Neural progenitor cell (in vitro differentiated cells): ENCODE measurements at places on chromosomes 6 and 20.

GRCh38 chr20:3093861-3094361 lies 9.4 kb upstream of the AVP start:
- DNase-seq, result no peak

DNA sequence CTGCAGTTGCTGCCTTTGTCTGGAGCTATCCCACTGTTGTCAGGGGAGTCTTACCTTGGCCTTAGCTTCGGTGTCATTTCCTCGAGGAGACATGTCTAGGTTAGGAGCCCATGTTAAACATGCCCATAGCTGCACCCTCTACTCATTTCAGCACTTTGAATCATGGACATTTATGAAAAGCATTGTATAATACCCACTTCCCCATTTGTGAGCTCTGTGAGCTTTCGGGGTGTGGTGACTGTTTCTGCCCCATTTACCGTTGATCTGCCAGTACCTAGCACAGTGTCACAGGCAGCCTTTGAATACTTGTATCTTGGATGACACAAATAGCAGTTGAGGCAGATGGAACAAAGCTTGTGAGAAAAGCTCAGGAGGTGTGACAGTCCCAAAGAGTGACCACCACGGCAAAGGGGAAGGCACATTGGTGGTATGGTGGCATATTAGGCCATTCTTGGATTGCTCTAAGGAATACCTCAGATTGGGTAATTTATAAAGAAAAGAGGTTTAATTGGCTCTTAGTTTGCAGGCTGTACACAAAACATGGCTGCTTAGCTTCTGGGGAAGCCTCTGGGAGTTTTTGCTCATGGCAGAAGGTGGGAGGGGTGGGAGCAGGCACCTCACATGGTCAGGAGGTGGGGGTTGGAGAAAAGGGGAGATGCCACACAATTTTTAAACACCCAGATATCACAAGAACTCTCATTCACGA lies 42.0 kb downstream of the JARID2 start:
- DNase-seq, result no peak

DNA sequence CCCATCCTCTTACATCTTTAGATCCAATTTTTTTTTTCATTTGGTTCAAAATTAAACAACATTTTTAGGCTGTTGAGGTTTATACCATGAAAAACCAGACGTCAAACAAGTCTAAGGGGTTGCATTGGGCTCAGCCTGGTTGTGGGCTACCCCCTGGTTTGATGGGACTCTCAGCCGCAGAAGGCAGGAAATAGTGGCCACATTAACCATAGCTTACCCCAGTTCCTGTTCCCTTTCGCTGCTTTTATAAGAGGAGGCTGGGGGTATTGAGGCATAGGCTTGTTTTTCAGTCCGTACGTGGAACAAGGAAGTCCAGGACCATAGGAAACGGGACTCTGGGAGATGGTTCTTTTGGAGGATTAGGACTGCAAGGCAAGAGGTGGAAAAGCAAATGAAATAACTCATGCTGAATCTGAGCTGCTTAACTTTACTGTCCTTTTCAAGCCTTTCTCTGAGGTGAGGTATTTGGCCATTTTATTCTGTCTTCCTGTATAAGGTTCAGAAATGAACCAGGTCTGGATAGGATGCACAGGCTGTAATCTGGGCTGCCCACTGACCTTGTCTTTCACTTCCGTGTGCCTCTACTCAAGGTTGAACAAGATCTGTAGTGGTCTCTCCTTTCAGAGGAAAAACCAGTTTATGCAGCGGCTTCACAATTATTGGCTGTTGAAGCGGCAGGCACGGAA lies 7.7 kb downstream of the BRPF3 start:
- no peak for DNase-seq

GRCh38 chr6:47722194-47722593 lies 23.8 kb downstream of the ADGRF4 start:
- no peak for DNase-seq

DNA sequence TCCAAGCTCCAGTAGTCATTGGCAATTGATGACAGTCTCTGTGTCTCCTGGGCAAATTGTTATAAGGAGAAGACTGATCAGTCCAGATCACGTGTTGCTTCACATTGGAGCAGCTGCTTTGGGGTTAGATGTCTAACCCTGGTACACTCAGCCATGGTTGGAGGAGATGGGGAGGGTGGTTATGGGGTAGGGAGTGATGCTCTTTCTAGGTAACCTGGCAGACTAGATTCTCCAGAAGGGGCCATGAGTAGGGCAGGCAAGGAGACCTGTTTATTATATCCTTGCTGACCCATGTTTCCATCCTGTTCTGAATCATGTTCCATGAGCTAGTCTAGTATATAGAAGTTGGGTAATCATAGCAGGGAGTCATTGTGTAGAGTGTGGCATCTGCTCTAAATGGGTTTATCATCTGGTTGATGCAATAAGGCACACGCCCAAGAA lies 50.8 kb upstream of the BACH2 start:
- no peak for DNase-seq

DNA sequence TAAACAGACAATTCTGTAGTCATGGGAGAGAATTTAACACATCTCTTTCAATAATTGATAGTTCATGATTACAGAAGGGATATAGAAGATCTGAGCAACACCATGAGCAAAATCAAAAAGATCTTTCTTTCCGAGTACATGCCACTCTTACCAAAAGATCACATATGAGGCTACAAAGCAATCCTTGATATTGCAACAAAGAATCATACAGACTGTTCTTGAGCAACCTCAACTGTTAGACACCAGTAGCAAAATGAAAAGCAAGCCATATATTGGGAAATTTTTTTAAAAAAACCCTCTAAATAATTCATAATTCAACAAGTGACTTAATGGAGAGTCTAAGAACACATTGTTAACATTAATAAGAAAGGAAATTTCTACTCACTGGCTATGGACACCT lies 3.6 kb upstream of the CD83 start:
- no peak for DNase-seq

DNA sequence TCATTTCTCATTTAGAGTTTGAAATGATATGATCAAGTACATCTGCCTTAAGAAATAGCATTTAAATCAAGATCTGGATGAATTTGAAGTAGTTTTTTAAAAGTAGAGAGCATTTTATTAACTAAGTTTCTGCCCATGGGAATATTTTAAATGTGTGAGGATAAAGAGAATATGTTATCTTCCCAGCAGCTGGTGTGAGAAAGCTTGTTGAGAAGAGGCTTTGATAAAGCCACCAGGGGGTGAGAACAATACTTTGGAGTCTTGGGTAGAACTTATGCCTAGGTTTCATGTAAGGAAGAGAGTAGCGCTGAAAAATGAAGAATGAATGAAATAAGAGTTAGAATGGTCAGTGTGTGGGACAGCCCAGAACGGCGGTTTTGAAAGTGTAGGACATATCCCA lies 190.2 kb downstream of the GRM1 start:
- peak; percentile 7 for DNase-seq

DNA sequence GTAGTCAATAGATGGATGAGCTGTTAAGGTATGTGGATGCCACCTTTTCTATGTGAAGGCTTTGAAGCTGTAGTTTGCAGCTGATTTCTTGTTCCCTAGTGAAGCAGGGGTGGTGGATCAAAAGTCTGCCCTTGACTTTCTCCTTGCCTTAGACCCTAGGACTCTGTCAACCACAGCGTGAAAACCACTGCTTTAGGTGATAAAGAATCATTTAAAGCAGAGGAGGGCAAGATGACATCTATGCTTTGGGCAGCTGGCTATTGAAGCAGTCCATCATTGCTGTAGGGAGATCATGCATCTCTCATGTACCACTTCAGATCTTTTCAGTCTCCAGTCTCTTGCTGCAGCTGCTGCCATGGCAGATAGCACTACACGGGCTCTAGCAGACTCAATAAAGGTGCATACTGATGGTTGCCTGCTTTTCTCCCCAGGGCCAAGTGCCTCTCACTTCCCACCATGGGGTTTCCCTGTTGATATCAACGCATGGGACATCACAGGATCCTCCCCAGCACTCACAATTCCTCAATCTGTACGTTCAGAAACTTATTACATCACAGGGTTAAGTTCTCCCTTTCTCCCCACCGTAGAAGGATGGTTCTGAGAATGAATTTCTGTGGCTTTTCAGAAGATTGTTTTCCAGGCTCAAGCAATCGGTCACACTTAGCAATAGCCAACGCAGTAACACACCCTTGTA lies 122.0 kb upstream of the STMND1 start:
- DNase-seq, result no peak

DNA sequence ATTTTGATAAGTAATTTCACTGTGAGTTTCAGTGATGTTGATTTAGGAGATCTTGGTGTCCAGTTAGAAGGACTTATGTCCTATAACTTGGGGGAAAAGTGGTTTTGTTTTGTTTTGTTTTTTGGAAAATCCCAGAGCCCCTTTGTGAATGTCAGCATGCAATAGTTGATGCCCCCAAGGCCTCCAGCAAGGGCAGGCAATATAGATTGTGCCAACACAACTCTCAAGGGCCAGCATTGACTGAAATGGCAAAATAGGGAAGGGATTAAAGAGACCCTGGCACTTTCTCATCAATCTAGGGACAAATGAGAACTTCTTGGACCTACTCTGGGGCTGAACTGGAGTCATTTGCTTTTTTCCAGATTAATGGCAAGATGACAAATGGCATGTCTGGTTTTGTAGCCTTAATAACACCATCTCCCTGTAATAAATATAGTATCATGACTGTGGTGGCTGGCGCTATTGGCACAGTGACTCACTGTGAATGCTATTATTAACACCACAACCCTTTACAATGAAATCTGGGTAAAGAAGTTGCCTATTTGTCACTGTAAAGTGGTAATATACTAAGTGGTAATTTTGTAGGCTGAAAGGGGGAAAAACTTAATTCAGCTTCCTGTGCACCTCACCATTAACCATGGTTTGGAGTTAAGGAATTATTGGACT lies 51.8 kb downstream of the ABRACL start:
- DNase-seq, result no peak

- no peak for DNase-seq
Observed at GRCh38 chr6:166611631-166612030, 15.4 kb downstream of the RPS6KA2 start.

- no peak for DNase-seq
Observed at GRCh38 chr6:120451508-120451907, 882.8 kb downstream of the TBC1D32 start.

DNA sequence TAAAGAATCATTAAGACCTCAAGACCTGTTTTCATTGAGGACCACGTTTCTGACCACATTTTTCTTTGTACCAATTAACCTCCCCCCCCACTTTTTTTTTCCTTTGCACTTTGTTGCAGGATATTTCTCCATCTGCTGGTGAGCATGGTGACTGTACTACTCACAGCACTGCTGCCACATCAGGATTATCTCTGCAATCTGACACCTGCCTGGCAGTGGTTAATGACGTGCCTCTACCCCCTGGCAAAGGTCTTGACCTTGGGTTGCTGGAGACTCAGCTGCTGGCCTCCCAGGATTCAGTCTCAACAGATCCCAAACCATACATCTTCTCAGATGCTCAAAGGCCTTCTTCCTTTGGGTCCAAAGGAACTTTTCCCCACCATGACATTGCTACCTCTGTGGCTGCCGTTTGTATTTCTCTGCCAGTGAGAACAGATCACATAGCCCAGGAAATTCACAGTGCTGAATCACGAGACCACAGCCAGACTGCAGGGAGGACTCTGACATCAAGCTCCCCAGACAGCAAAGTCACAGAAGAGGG lies 46.6 kb upstream of the EDN3 start:
- peak; percentile 25 for DNase-seq

DNA sequence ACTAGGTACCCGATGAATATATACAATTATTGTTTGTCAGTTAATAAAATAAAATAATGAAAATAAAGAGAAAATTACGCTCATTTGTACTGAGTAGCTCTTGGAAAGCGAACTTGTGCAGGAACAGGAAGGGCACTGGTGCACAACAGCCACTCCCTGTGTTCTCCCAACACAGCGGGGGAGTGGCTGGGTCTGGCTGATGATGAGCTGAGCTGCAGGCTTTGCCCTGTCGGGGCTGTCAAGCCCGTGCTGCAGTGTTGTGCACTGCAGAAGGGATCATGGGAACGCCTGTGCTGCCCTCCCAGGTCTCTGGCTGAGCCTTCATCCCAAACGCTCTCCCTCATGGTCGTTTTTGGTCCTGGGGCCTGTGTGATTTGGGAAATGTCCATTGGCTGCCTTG lies 131.7 kb upstream of the MAP3K4 start:
- DNase-seq, result no peak

DNA sequence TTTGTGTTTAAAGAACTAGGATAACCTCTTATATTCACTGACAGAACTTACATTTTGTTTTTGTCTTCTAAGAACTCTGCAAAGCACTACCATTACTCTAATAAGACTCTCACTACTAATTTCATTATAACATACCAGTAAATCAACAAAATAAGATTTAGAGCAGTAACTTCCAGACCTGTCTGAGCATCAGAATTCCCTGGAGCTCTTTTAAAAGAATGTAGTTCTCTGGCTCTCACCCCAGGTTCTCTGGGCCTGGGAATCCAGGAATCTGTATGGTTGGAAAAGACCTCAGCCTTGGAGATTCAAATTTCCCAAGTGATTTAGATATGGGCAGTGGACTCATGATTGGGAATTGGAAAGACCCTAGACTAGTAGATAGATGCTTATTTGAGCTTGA lies 89.4 kb downstream of the JAG1 start:
- no peak for DNase-seq

GRCh38 chr6:53504512-53504911 lies 40.4 kb downstream of the GCLC start:
- no peak for DNase-seq

- DNase-seq, result no peak
Observed at GRCh38 chr6:102415891-102416290, 1022.4 kb downstream of the GRIK2 start.

- no peak for DNase-seq
Observed at GRCh38 chr20:53652859-53653517, 59.3 kb upstream of the ZNF217 start.

GRCh38 chr6:6287415-6287814 lies 33.0 kb downstream of the F13A1 start:
- DNase-seq, result no peak

GRCh38 chr6:107598091-107598490 lies 108.2 kb downstream of the SOBP start:
- no peak for DNase-seq

DNA sequence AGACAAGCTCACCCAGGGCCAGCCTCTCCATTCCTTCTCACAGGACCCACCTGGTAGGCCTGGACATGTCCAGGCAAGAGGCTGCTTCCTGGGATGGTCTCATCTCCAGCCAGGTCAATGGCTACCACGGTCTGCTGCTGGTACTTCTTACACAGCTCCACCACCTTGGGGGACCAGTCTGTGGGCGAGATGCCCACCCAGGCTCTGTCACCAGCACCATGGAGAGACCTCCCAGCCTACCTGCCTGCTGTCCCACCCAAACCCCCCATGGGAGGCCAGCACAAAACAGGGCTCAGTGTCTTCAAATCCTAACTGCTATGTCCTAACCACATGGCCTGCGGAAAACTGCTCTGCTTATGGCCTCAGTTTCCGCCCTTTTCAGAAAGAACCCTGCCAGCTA lies 27.3 kb downstream of the ADA start:
- no peak for DNase-seq

GRCh38 chr20:346033-346639 lies 775 bp upstream of the NRSN2 start:
- no peak for DNase-seq
